Esophagus muscularis mucosa (tissue), 4 donors: ENCODE measurements at places on chromosomes 5 and 9.
A peak's percentile ranks its signal among the peaks of the same experiment; 100 is the strongest.

DNA sequence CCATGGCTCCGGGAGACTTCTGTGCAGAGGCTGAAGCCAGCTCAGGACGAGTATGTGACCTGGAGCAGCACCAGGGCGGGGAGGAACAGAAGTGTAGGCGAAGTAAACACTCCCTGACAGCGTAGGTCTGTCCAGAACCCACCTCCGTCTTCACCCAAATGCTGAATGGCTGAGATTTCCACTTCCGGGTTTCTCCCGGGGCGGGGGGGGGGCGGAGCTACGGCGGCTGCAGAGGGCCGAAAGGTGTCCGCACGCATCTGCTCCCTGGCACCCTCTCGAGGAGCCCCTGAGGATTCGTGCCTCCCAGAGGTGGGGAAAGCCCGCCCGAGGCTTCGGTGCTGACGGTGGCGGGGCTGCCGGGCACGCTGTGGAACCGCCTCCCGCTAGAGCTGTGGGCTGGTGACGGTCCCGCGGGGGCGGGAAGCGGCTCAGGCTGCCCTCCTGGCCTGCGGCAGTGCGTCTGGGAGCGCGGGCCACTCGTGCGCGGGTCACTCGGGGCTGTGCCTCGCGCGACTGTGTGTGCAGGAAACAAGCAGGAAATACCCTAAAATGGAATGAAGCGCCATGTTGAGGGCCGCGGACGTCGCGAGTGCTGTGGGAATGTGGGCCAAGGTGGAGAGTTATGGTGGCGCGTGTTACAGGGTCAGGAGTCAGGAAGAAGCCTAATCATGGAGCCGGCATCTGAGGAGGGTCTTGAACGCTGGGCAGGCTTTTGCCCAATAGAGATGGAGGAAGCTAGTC is 1425.4 kb downstream of the FOXD4L5 start:
- DNase-seq, result peak; percentile 92

- no peak for DNase-seq
Measured at GRCh38 chr9:115350548-115350947, 232.6 kb upstream of the TNC start.

GRCh38 chr9:107740088-107740980 is 250.8 kb upstream of the KLF4 start:
- no peak for DNase-seq

GRCh38 chr9:70747261-70747718 is 332.8 kb upstream of the KLF9 start:
- no peak for DNase-seq
